ENCODE measurements at places on chromosomes 16 and 17.

- DNase-seq = no peak
Observed at GRCh38 chr16:11170696-11171447, 85.1 kb downstream of the SOCS1 start.

GRCh38 chr17:37735165-37735564 is 9.7 kb downstream of the HNF1B start:
- no peak for DNase-seq

DNA sequence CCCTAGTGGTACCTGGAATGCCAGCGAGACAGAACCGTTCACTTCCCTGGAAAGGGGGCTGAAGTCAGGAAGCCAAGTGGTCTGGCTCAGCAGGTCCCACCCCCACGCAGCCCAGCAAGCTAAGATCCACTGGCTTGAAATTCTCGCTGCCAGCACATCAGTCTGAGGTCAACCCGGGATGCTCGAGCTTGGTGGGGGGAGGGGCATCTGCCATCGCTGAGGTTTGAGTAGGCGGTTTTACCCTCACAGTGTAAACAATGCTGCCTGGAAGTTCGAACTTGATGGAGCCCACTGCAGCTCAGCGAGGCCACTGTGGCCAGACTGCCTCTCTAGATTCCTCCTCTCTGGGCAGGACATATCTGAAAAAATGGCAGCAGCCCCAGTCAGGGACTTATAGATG is 464.7 kb upstream of the TOM1L1 start:
- no peak for DNase-seq

GRCh38 chr17:61414141-61414935 is 14.7 kb downstream of the TBX2 start:
- DNase-seq = no peak

GRCh38 chr17:62735044-62735651 is 73.0 kb downstream of the MARCHF10 start:
- DNase-seq = no peak

DNA sequence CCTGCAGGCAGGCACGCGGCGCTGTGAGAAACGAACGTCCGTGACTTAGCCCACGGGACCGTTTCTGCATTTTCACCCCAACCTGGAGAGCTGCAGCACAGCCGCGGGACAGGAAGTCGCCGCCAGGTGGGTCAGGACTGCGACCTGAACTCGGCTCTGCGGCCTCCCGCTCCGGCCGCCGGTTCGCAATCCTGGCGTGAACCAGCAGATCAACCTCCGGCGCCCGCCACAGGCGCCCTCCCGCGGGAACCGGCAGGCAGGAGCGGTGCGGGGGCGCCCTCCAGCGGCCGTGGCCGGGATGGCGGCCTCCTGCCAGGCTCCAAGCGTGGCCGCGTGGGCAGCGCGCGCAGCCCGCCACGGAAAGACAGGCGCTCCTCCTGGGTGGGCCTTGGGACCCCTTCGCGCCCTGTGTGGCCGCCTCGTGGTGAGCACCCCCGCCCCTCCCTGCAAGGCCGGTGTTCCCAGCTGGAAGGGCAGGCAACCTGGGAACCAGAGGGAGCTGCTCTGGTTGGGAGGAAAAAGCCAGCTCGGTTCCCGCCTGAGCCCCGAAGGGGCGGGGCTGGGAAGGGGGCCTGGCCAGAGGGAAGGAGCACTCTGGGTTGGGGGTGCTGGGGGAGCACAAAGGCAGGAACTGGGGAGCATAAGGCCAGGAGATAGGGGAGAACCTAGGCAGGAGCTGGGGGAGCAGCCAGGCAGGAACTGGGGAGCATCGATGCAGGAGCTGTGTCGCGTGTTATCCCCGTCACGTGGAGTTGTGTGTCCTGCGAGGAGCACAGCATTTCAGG is 28.2 kb downstream of the ACTG1 start:
- DNase-seq = no peak

DNA sequence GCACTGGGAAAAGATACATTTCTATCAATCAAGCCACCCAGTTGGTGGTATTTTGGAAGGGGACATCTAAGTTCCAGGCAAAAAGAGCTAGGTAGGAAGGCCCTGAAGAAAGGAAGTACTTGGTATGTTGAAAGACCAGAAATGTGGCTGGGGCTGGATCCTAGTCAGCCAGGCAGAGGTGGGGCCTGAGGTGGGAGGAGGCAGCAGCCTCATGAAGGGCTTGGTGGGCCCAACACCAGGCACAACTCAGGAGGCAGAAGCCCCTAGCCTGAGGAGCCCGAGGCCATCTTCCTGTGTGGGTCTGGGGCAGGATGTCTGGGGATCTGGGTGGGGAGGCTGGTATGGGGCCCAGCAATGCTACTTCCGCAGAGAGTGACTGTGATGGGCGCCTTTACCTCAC is 105.9 kb downstream of the SALL1 start:
- no peak for DNase-seq

- no peak for DNase-seq
Observed at GRCh38 chr17:9285602-9286427, 264.5 kb downstream of the NTN1 start.

- DNase-seq = no peak
Observed at GRCh38 chr16:87723226-87723623, 42.6 kb downstream of the KLHDC4 start.

DNA sequence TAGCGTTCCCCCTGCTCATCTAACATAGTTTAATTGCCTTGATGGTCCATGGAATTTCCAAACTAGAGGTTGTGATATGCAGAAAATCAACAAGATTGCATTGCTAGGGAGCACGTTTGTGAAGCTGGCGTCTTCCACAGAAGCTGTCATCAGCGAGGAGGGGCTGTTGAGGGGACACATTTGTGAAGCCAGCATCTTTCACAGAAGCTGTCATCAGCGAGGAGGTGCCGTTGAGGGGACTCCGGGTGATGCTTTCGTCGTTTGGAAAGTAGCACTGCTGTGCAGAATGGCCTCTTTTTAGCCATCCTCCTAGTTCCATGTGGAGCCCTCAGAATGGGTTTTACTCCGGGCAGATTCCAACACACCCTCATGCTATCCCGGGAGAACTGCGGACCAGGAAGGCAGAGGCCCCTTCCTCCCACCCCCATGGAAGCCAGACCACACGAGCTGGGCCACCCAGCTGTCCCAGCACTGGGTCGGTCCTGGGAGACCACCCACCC is 119.6 kb upstream of the CHMP6 start:
- DNase-seq = no peak

DNA sequence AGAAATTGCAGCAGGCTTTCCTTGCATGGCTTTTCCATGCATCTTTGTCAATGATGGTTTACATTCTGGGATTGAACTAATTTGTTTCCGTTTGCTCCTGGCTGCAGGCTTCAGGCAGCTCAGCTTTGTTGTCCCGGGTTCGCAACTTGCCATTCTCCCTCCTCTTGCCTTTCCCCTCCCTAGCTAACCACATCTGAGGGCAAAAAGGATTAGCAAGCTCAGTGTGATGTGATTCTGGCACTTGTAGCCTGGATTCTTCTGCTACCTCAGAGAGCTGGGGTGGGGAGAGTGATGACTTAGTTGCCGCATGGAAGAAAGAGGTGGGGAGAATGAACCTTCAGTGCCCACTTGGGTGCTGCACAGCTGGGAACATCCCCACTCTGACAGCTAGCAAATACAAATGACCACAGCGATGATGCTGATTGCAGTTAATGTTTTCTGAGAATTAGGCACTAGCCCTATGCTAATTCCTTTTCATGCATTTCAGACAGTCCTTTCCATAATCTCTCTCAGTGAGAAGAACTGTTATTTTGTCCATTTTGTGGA is 120.2 kb upstream of the SALL1 start:
- no peak for DNase-seq

DNA sequence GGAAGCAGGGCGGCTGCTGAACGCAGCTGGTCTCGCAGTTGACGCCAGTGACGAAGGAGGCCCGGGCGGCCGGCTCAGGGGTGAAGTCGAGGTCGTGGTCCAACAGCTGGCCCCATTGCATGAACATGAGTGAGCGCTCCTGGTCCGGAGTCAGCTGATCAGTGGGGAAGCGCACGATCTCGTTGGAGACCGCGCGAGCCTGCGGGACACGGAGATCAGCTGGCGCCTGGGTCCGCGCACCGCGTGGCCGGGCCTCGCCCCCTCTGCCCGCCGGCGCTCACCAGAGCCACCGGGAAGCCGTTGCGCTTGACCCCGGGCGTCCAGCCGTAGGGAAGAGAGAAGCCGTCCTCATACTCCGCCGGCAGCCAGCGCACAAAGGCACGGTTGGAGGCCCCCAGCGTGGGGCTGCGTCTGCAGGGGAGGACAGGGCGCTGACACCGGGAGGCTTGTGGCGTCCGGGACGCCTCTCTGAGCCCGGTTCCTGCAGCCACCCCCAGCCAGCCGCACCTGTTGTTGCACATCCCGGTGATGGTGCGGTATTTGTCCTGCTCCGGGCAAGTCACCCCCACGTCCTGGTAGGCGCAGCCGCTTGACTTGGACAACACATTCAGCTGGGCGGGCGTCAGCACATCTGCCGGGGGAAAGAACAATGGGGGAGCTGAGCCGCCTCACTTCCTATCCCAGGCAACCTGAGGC is 1.6 kb downstream of the MPO start:
- no peak for DNase-seq

GRCh38 chr16:81511371-81511770 is 66.8 kb downstream of the CMIP start:
- DNase-seq = no peak

DNA sequence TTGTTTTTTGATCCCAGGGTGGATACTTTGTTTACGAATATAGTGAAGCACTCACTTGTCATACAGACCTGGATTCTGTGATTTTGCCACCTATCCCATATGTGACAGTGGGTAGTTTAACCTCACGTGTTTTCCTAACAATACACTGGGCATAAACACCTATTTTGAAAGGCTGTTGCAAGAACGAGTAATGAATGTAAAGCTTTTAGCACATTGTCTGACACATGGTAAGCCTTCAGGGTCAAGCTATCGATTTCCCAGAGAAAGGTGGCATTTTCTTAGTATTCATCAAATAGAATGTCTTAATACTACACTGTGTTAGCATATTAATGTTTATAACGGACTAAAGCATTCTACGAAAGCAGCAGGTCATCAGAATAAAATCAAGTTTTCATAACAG is 1.9 kb downstream of the CHTF8 start:
- no peak for DNase-seq

DNA sequence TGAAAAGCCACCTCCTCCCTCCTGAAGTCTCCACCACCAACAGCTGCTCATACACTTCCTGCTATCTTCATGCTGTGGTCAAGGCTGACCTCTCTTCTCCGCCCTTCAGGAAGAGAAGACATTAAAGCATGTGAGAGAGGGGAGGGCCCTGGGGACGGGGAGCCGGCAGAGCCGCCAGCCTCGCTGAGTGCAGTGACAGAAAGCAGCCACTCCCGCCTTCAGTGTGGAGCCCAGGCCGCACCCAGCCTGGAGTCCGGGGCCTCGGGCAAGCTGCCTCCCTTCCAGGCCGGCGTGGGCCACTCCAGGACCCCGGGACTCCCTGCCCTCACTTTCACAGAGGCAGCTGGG is 94.7 kb upstream of the TNRC6C start:
- DNase-seq = no peak

DNA sequence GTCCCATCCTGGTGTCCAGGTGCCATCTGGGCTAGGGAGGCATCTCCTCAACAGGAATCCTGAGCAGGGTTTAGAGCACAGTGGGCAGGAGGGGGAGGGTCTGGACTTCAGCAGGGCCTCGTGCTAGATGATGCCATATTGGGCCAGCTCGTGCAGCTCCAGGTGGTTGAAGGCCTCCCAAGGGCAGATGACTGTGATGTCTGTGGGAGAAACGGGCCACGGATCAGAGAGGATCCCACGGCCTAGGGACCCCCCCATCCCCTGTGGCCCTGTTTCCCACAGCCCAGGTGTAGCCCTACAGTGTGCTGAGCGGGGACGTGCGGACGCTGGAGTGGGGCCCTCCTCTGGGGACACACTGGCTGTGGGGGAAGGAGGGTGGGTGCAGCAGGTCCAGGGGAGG is 5.4 kb downstream of the PDE6G start:
- DNase-seq = no peak

DNA sequence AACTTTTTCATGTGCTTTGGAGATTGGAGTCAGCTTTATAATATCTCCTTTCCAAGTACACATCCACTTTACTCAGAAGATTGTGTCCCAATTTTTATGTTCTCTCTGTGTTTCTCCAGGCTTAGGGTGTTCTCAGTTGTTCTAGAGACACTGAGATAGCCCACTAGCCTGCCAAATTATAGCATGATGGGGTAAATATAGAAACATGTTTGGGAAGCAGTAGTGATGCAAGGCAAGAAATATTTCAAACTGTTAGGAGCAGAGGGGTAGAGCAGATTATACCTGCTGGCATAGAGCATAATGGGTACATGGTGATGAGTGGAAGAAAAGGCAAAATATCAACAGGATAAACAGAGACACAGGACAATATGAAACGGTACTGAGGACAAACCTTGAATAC is 12.4 kb downstream of the SLFN11 start:
- no peak for DNase-seq

GRCh38 chr17:82848022-82848592 is 8.3 kb upstream of the ZNF750 start:
- no peak for DNase-seq

- DNase-seq = no peak
Observed at GRCh38 chr16:30351586-30352419, 3.3 kb downstream of the CD2BP2 start.

DNA sequence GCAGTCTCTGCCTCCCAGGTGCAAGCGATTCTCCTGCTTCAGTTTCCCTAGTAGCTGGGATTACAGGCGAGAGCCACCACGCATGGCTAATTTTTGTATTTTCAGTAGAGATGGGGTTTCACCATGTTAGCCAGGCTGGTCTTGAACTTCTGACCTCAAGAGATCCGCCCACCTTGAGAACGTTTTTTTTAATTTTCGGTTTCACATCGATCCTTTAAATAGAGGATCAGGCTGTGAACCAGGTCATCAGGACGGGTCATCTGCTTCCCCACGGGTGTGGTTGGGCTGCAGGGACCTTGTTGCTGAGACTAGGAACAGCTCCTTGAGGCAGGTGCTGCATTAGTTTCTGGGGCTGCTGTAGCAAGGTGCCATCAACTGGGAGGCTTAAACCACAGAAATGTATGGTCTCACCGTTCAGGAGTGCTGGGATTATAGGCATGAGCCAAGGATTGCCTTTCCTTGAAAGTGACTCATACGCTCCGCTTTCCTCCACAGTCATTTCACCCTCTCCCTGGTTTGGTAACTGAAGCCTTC is 7.9 kb upstream of the NAGPA start:
- no peak for DNase-seq

DNA sequence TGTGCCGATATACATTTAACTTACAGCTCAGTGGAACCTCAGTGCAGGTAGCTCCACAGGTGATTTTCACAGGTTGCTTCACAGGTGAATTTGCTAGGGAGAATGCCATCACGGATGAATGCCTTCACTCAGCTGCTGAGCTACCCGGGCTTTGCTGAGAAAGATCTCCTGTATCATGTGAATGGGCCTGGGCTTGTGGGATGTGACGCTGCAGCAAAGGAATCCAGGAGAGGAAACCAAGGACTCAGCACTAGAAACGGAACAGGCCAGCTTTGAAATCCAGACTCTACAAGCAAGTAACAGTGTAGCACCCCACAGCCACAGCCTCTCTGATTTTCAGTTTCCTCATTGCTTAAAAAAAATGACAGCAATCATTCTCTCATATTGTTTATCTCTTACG is 271.4 kb upstream of the MAF start:
- no peak for DNase-seq

DNA sequence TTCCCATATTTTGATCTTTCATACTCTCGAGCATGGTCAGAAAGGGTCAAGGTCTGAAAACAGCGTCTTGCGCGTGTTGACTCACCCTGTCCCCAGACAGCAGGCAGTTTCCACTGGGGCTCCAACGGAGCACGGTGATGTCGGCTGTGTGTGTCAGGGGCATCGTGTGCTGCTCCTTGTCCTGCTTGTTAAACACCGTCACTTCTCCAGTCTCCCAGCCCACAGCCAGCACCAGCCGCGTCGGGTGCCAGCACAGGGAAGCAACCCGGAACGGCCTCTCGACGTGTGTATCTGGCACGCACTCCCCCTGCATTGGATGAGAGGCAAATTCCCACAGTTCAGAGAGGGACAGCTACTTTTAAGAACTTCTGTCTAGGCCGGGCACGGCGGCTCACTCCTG is 9.6 kb downstream of the IFT140 start:
- DNase-seq = no peak
